Sciatic nerve (tissue), 2 donors: ENCODE measurements at places on chromosomes 7 and 10.
A peak's percentile ranks its signal among the peaks of the same experiment; 100 is the strongest.

DNA sequence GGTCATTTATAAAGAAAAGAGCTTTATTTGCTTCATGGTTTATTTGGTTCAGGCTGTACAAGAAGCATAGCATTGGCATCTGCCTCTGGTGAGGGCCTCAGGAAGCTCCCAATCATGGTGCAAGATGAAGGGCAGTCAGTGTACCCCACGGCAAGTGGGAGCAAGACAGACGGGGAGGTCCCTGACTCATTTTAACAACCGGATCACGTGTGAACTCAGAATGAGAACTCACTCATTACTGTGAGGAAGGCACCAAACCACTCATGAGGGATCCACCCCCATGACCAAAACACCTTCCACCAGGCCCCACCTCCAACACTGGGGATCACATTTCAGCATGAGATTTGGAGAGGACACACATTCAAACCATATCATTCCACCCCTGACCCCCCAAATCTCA is 15.7 kb upstream of the CRYGN start:
- DNase-seq, result no peak

DNA sequence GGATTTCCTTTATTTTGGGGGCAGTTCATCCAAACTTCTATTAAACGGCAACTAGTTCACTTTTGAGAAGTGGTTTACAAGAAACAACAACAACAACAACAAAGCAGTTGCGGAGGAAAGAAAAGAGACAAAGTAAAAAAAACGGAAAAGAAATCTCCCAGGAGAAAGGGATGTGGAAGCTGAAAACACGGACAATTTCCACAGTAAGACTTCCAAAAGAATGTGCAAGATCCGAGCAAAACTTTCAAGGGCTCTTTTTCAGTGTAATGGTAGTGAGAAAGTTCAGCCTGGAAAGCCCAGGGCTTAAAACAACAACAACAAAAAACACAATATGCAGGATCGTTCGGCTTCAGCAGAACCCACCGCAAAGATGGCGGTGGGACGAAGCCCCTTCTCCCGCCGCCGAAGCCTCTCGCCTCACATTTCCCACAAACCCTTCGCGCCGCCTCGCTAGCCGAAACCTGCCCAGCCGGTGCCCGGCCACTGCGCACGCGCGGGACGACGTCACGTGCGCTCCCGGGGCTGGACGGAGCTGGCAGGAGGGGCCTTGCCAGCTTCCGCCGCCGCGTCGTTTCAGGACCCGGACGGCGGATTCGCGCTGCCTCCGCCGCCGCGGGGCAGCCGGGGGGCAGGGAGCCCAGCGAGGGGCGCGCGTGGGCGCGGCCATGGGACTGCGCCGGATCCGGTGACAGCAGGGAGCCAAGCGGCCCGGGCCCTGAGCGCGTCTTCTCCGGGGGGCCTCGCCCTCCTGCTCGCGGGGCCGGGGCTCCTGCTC is at the start of gene TNKS2:
Gene TNKS2, plus strand, starts transcription at position 553 of the 775 bp plus-strand sequence. CDS start 265 bp downstream, outside the sequence.
- DNase-seq, result peak; percentile 96

DNA sequence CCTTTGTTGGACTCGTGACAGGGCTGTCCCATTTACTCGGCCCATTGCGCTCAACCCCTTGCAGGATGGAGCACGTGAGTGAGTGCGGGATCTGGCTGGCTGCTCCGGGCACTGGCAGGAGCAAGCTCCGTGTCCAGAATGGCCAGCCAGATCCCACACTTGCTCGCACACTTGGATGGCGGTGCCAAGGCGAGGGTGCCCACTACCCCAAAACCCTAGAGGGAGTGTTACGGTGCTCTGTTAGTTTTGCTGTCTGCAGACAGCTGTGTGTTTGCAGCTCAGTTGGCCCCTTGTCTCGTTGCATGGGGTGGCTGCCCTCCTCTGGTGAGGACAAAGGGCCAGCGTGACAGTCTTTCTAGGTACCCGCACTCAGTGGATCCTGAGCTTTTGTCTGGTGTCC is 34.2 kb downstream of the ZNF487 start:
- DNase-seq, result no peak

DNA sequence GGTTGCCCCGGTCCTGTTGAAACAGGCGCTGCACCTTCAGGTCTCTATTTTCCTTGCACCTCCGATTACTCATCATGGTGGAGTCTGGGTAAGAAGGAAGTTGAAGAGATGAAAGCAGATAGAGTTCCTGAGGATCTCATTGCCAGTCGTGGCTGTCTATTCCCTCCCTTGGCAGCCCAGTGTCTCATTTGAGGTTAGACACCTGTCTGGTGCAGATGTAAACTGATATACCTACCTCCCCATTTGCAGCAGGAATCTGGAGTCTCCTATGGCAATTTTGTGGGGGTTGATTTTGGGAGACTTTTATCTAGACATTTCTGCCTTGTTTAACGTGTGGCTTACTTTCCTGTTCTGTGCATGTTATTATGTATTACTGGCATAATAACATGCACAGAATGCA is 212.1 kb downstream of the BICC1 start:
- DNase-seq, result no peak

GRCh38 chr7:97024209-97025129 is at the start of gene DLX5:
Gene DLX5, minus strand, starts transcription at chr7:97024831. Its CDS starts 208 bp downstream, at chr7:97024623.
- peak; percentile 75 for DNase-seq

DNA sequence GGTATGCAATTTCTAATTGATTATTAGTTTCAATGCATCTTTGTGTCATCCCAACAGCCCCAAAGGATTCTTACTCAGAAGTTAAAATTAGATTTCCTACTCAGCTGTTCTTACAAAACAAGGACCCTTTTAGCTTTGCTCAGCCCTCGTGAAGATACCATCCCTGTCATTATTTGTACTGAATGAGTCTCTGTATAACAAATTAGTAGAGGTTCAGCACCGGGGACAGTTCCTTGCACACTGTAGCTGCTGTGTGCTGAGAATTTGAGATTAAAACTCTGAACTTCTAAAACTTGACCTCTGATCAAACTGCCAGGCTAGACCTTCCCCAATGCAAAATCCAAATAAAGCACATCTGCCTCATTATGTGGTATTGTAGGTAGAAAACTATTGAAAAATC is 299.1 kb downstream of the LHFPL3 start:
- no peak for DNase-seq

- no peak for DNase-seq
Observed at GRCh38 chr7:132355048-132355447, 221.2 kb downstream of the PLXNA4 start.

DNA sequence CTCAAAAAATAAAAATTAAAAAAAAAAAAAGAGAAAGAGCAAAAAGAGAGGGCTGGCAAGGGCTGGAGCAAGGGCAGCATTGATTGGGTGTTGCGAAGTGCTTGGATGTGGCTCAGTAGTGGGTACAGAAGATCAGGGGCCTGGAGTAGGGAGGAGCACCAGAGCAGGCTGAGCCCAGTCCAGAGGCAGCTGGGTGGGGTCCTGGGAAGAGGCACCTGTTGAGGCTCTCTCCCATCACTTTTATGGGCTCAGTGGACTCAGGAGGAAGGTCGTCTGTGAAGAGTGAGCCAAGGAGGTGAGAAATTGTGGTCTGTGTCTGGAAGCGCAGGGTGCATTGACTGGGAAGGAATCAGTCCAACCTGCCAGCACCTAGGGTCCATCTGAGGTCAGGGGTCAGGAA is 11.8 kb upstream of the ZMIZ2 start:
- no peak for DNase-seq

DNA sequence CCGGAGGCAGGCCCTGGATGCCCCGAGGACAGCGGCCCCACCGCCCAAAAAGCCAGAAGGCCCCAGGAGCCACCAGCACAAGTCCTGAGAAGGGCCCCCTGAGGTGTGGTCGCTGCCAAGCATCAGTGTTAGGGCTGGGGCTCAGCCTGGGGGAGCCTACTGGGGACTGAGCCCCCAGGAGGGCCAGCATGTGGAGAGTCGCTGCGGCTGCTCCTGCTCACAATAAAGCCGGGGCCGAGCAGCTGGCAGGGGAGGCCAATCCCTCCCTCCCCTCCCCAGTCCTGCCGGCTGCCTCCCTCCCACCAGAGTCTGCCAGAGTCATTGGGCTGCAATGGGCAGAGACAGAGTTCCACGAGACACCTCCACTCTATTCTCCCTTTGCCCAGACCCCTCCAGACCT is 3.1 kb upstream of the ASIC3 start:
- DNase-seq, result no peak

DNA sequence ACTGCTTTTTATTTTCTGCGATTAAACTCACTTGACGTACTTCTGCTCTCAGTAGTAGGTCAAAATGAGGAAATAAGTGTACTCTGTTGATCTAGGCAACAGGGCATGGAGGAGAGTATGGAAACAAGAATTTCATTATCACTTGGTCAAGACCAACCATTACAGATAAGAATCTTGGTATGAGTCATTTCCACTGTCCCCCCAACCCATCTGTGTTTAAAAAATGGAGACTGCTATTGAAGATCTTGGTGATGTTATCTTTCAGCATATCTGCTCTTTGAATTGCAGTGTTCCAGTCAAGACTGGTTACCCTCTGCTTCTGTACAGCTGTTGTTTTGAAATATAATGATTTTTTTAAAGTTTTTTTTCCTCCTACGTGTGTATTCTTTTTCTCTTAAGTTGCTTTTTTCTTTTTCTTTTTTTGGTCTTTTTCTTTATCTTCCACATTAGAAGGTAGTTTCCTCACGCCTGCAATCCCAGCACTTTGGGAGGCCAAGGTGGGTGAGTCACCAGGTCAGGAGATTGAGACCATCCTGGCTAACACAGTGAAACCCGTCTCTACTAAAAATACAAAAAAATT is 11.7 kb downstream of the STAM start:
- DNase-seq, result no peak

- no peak for DNase-seq
Observed at GRCh38 chr7:31068006-31068675, 16.0 kb downstream of the ADCYAP1R1 start.

DNA sequence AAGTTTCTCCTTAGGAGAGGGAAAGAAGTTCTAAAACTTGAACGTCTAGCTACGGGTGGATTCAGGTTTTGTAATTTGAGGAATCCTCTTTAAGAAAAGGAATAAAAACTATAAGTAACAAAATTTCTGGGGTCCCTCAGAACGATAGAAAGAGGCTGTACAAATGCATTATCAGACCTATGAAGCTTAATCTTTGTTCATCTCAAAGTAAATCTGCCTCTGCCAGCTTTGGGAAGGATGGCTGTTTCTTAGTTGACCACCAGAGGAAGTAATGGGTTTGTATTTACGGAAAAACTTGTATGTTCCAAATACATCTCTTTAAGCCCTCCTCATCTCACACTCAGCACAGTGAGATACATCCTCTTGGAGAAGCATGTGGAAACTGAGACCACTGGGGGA is 864 bp downstream of the PSTK start:
- DNase-seq, result no peak

DNA sequence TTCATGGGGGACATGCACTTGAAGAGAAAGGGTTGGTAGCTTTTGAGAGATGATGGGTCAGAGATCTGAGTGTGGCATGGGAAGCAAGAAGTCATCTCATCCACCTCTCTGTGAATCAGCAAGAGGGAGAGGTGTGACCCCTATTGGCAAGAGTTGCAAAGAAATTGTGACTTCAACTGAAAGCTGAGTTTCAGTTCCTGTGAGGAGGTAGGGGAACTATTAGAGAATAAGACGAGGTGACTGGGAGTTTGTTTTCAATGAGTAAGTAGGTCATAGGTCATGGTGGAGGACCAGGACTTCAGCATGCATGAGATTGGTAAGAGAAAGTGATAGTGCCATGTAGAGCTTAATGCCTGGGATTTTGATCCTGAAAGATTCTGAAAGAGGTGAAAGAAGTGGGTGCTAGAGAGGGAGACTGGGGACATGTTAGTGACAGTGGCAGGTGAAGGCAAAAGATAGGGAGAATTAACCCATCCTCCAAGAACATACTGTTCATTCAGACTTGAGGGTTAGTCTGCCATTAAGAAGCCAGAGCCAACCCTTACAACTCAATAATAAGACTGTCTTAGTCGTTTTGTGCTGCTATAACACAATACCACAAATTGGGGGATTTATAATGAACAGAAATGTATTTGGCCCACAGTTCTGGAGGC is 75.5 kb upstream of the CAPZA2 start:
- no peak for DNase-seq

- no peak for DNase-seq
Observed at GRCh38 chr10:132803416-132804210, 17.7 kb upstream of the NKX6-2 start.

- DNase-seq, result no peak
Observed at GRCh38 chr10:79898597-79899325, 50.1 kb downstream of the SFTPD start.
